Glutamatergic neuron (in vitro differentiated cells): ENCODE measurements at places on chromosomes 11 and 22.
A peak's percentile ranks its signal among the peaks of the same experiment; 100 is the strongest.

DNA sequence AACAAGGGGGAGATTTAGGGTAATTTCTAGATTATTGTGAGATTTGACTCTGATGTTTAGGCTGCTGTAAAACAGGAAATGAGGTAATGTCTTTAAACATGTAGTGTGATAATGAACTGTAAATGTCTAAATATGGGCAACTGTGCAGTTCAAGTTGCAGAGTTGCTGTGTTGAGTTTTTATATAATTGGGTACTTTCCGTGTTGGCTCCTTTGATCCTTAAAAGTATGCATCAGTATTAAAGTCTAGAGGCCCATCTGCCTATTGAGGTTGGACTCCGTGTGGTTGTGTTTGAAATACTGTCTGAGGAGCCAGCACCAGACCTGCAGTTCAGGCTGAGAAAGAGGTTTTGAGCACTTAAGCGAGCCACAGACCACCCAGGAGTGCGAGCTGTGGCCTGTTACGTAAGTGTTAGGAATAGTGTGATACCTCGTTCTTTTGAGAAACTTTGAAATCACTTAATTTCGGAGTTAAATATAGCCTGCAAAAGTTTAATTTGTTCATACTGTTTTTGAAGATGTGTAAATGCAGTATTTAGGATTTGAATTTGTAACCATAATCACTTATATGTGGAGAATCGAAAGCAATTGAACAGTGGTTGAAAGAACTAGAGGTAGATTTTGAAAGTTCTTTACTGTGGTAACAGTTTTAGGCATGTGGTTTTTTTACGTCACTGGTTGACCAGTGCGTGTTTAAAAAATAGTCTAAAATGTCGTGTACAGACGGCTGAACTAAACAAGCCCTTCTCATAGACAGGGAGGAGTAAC, 9.0 kb downstream of the FAM118A start:
- DNase-seq, result no peak

GRCh38 chr11:128482512-128483191, 104.7 kb downstream of the ETS1 start:
- DNase-seq, result no peak

DNA sequence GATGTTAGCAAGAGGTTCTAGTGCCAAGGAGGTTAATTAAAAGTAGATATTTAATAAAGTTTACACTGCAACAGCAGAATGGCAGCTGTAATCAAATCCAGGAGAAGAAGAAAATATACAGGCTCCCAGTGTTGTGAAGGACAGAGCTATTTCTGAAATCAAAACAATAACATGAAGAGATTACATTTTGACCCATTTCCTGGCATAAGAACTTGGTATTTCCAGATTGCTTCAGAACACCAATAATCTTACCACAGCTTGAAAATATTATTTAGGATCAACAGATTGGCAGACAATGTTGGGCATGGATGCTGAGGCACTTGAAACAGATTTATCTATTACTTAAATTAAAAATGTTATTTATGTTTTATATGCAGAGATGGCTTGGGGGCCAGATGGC, 692.5 kb downstream of the KCNA4 start:
- no peak for DNase-seq

- no peak for DNase-seq
Observed at GRCh38 chr11:128518493-128519207, 68.7 kb downstream of the ETS1 start.

GRCh38 chr11:67076202-67076601, 19.6 kb downstream of the RHOD start:
- no peak for DNase-seq

- DNase-seq, result peak; percentile 36
Observed at GRCh38 chr11:64447831-64448598, 89.1 kb downstream of the RPS6KA4 start.

DNA sequence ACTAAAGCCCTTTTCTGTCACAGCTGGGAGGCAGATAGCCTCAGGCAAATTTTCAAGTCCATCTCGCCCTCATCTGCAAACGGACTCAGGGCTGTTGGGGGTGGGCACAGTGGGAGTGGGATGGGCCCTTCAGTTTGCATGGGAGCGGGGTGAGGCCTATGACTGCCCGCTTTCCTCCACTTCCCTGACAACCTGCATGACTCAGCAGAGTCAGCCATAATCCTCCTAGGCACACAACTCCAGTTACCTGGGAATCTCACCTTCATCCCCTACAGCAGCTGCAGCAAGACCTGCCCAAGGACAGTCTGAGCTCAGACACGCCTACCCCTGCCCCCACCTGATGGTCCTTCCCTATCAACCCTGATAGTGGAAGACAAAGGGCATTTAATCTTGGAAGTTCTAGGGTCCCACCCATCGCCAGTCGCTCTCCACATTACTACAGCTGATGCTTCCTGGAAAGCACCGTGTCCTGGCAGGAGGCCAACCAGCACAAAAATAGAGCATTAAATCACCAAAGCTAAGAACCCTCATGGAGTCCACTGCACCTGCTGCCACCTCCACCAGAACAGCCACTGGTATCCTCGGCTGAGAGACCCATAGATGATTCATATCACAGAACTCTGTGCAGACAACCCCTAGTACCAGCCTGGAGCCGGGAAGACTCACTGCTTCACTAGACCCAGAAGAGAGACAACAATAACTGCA, 319.3 kb downstream of the DCDC1 start:
- no peak for DNase-seq
